ENCODE measurements at places on chromosomes 11 and 22.

GRCh38 chr11:115219376-115219775, 284.8 kb downstream of the CADM1 start:
- DNase-seq = no peak

GRCh38 chr11:133922078-133922870, 34.5 kb downstream of the IGSF9B start:
- DNase-seq = no peak

- DNase-seq = no peak
Observed at GRCh38 chr22:31192513-31192912, 19.6 kb upstream of the LIMK2 start.

- DNase-seq = no peak
Observed at GRCh38 chr11:7673724-7674434, 579 bp upstream of the CYB5R2 start.

GRCh38 chr11:27679136-27680015, 20.9 kb downstream of the BDNF start:
- no peak for DNase-seq

DNA sequence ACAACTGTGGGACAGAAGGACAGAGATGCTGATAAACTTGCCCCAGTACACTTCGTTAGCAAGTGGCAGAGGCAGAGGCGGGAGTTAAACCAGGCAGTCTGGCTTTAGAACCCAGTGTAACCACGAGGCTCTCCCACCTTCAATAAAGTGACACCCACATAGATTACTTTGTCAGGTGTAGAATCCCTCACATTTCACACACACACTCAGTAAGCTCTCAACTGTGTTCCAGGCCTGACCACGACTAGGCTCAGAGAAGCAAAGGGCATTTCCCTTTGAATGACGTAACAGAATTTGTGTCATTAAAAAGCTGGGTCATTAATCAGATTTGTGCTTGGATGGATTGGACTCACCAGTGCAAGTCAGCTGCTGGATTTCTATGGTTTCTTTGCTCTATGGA, 118.3 kb upstream of the RCN1 start:
- no peak for DNase-seq

GRCh38 chr11:46588915-46589314, 4.9 kb downstream of the AMBRA1 start:
- no peak for DNase-seq

GRCh38 chr11:4539603-4540219, 5.3 kb upstream of the OR52M1 start:
- DNase-seq = peak; percentile 11

DNA sequence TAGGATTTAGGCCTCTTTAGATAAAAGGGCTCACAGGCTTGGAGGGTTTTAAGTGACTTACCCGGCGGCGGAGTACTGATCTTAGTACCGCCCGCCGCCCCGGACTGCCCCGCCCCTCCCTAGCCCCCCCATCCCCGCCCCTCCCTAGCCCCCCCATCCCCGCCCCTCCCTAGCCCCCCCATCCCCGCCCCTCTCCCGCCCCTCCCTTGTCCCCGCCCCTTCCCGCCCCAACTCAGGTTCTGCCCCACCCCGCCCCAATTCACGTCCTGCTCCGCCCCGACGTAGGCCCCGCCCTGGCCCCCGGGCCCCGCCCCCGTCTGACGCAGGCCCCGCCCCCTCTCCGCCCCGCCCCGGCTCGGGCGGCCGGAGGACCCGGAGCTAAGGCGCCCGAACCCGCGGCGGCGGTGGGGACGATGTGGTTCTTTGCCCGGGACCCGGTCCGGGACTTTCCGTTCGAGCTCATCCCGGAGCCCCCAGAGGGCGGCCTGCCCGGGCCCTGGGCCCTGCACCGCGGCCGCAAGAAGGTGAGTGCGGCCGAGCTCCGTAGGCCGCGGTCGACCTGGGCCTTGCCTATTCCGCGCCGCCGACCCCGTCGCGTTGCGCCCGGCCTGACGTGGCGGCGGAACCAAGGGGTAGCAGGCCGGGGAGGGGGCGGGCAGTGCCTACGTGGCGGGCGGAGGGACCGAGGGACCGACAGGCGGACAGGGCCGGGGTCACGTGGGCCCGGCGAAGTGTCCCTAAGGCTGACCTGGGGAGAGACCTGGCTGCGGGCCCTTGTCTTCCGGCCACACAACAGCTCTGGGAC, at the start of gene SCYL1:
Gene SCYL1 (plus strand): TSS at position 343 of the 805 bp plus-strand sequence. CDS start 71 bp downstream, at position 414.
- peak; percentile 69 for DNase-seq

GRCh38 chr11:119673052-119673758, 55.8 kb downstream of the NECTIN1 start:
- DNase-seq = no peak

DNA sequence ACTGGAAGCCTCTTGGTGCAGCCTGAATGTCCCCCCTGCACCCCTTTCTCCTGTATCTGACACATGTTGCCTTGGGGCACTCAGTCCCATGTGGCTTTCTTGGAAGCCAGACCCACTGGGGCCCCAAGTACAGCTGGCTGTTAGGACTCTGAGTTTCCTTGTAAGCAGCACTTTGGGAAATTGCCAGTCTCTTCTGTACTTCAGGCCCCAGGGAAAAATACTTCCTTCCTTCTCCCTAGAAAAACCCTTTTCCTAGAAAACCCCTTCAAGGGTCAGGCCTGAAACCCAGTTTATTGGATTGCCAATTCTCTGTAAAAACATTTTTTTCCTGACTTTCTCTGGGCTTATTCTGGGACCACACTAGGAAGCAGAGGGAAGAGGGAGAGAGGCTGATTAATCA, 360.3 kb downstream of the TENM4 start:
- no peak for DNase-seq

DNA sequence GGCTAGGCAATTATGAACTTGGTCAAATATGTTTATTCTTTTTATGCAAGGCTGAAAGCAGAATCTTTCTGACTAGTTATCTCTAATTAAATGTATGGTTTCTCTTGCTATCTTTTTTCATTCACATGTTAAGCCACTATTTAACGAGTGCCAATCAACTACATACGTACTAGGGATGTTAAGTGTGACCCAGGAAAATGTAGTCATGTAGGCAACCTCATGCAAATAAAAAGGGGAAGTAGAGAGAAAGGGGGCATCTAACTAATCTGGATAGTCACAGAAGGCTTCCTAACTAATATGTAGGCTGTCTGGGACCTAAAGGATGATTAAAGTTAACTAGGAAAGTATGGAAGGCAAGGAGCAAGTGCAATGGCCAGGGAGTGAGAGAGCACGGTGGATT, 23.5 kb downstream of the TBRG1 start:
- DNase-seq = no peak

GRCh38 chr11:64306876-64307622, 1.7 kb downstream of the ESRRA start:
- DNase-seq = no peak

DNA sequence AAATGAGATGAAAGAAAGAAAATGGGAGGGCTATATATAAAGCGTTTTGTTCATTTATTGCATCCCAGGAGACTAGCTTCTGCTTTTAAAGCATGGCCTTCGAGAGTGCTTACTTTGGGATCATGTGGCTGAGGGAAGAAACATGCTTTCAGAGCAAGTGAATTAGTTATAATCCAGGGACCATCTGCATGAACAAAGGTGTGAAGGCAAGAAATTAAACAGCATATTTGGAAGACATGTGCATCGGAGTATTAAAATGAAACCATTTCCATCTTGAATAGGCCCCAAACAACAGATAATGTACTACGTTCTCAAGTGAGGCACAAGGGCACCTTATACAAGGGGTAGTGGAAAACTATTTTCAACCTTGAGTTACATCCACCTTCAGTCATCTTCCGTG, 51.4 kb downstream of the ZBTB44 start:
- no peak for DNase-seq

DNA sequence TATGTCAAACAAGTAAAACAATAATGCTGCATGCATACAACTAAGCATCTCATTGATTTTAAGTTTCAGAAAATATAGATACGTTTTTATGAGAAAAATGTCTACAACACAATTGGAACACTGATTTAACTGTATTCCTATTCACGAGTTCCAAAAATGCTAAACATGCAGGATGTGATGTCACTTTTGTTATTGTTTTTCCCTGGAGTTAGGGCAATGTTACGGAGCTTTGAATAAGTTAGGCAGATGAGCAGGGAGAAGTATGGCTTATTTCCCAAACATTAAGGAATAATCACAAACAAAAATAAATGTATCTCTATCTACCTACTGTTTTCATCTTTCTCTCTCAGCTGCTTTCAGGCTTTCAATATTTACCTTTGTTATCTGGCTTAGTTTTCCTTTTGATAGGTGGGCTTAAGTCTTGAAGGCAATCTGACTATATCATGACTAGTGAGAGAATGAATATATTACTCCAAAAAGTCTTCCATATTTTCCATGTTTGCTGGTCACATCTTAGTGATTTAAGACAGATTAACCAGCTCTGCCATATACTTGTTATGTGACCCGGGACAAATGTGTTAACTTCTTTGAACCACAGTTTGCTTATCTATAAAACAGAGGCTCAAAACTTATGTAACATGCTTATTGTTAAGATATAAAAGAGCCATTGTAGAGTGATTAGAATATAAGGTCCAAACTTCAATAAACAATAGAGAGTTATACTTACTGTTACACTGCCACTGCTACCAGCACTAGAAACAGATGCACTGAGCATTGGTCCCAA, 854.4 kb upstream of the CCDC90B start:
- no peak for DNase-seq

DNA sequence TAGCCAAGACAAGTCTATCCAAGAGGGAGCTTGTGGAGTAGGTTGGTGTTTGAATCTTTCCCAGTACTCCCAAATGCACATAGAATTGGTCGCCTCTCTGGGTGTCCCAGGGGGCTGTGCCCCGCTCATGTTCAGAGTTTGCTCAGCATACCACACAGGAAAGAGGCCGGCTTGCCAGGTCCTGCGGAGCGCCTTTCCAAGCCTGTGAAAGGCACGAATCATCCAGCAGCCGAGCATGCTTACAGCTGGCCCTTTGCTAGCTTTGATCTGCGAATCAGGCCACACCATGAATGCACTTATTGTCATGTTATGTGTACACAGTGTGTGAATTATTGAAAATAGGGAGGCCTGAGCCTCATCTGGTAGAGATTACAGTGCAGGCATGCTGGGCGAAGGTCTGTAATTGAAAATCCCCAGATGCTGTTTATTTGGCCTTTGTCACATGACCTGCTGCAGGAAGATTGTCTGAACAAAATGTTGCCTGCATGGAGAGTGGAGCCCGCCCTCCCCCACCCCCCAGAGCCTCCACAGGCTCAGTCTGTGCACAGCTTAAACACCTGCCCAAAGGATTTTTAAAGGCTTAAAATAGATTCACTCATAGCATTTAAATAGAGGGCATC, 163.3 kb upstream of the RASSF10 start:
- no peak for DNase-seq

DNA sequence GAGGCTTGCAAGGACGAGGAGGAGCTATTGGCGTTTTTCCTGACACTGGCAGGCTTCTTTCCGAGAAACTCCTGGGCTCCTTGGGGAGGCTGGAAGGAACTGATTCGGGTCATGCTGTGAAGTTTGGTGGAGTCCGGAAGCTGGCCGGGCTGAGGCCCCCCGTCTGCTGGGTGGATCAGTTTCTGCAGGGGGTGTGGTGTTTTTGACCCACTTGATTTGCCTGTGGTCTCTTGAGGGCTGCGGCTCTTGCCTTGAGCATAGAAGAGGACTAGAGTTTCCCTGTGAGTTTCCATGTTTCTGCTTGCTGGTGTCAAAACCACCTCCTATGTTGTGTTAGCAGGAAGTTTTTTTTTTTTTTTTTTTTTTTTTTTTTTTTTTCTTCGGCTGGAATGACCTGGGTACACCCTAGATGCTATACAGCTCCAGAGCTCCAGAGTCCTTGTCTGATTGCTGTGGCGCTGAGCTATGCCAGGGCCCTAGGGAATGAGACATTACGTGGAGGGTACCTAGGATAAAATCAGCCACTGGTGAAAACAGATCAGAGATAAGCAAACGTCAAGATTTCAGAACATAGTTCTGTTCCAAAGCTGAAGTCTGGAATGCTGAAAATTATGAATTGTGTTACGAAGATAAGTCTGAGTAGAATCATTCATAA, 728 bp downstream of the TBC1D22A start:
- DNase-seq = peak; percentile 42

GRCh38 chr11:119687373-119688046, 41.5 kb downstream of the NECTIN1 start:
- no peak for DNase-seq

DNA sequence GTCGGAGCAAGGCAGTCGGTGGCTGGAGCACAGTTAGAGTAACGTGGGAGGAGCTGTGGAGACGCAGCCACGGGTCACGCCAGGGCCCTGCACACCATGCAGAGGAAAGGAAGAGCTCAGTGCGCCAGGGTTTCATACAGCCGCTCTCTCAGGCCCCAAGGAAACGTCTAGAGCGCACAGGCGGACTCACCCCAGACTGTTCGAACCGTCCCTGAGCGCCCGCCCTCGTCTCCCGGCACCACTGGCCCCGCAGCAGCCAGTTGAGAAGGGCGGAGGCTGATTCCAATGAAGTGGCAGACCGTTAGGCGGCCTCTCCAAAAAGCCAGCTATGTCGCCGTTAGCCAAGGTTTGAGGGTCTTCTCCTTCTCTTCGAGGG, 483 bp upstream of the HYLS1 start:
- no peak for DNase-seq

GRCh38 chr11:2273311-2273710, 2.9 kb upstream of the ASCL2 start:
- no peak for DNase-seq

- no peak for DNase-seq
Observed at GRCh38 chr11:79440571-79441460, at the start of gene TENM4. Gene TENM4 (minus strand): TSS chr11:79441030. CDS start chr11:79069944, 371,086 bp downstream.

GRCh38 chr22:21760640-21761039, 25.0 kb upstream of the YPEL1 start:
- no peak for DNase-seq

DNA sequence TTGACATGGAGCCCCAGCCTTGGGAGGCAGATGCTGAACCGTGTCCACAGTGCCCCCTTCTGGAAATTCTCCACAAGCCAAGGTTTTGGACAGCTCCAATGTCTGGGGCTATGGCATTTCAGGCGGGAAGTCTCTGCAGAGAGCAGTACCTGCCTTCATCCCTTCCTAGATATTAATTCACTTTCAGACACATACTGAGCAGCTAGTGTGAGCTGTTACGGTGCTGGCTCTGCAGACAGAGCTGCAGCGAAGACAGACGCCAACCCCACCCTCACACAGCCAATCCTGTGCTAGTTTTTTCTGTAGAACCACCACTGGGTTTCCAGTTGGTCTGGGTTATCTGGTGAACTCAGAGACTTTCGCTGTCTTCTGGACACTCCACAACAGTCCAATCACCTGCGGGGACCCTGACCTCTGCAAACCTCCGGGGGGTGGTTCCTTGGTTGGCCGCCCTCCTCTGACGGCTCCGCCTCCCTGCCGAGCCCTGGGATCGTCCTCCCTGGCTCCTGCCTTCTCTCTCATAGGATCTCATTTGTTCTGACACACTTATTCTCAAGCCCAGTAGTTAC, 9.1 kb downstream of the LMF2 start:
- peak; percentile 68 for DNase-seq

GRCh38 chr22:24146194-24146616, 35.1 kb upstream of the SUSD2 start:
- DNase-seq = no peak

DNA sequence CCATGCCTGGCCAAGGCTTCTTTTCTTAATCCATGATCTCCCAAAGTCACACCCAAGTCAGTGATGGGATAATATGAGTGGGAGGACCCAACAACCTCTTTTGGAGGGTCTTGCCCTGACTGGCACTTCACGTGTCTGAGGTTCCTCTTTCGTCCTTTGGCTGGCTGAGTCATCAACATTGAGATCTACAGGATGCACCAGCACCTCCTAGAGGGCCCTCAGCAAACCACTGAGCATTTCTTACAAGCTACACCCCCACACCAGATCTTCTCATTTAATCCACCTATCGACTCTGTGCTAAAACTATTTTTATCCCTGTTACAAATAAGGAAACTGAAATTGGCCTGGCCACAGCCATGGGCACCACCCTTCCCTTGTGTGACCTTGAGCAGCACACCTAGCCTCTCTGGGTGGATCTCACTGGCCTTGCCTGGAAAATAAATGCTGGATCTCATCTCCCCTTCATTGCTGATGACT, 63.4 kb downstream of the FLI1 start:
- peak; percentile 65 for DNase-seq
